ENCODE measurements at places on chromosomes 16 and 17.

DNA sequence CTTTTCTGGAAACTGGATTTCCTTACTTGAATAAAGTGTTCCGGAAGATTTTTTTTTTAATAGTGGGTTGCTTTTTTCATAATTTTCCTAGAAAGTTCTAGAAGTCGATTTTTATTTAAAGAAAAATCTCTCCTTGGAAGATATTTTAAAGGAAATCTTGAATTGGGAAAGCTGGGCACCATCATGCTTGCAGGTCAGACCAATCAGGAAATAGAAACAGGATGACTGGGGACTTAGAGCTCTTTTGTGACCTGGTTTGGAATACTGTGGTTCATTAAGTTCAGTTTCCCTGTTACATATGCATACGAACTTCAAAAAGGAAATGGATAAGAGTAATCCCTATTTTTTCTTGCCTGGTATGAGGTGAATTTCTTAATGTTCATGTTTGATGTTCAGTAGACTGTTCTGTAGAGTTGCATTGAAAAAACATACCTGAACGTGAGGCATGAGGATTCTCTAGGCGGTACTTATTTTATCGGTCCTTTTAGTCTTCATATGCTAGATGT, 1.2 kb downstream of the NFATC3 start:
- H3K4me3 ChIP-seq: peak overlapping the region; percentile 94
- H3K4me1 ChIP-seq: peaks cover 63% of the 10 kb centered on the region
- DNase-seq: no peak
- no peaks in the 10 kb centered on the region for H3K27me3 ChIP-seq

DNA sequence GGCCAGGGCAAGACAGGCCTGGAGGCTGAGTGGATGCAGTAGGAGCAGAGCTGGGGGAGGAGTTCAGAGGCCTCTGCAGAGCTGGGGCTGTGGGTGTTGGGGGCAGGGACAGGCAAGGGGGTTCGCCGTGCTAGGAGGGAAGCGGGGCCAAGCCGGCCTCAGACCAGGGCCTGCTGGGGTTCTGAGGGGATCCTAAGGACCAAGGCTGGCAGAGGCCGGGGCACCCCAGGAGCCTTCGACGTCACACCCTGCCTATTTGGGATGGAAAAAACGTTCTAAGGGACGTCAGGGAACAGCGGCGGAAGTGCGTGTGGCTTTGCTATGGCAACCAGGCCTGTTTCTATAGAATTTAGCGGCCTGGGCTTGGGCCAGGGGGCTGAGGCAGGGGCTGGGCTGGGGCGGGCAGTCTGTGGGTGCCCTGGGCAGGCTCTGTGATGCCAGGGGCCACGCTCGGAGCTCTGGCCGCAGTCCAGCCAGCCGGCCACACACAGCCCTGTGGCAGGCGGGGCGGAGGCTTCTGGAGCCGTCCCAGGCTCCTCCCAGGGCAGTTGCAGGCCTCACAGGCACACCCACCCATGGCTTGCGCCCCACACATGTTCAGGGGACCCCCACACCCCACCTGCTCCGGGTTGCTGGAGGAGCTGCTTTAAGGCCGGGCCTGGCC, 3.7 kb downstream of the TRAF7 start:
- H3K4me3 ChIP-seq: no peak overlapping the region
- no peak overlapping the region for H3K27ac ChIP-seq
- H3K4me1 ChIP-seq: peaks cover 25% of the 10 kb centered on the region
- H3K27me3 ChIP-seq: no peaks in the 10 kb centered on the region

- H3K27ac ChIP-seq: no peak overlapping the region
- H3K4me1 ChIP-seq: peaks cover 11% of the 10 kb centered on the region
- DNase-seq: no peak
- no peak overlapping the region for H3K4me3 ChIP-seq
Observed at GRCh38 chr16:47110939-47111338, 32.8 kb downstream of the NETO2 start.

DNA sequence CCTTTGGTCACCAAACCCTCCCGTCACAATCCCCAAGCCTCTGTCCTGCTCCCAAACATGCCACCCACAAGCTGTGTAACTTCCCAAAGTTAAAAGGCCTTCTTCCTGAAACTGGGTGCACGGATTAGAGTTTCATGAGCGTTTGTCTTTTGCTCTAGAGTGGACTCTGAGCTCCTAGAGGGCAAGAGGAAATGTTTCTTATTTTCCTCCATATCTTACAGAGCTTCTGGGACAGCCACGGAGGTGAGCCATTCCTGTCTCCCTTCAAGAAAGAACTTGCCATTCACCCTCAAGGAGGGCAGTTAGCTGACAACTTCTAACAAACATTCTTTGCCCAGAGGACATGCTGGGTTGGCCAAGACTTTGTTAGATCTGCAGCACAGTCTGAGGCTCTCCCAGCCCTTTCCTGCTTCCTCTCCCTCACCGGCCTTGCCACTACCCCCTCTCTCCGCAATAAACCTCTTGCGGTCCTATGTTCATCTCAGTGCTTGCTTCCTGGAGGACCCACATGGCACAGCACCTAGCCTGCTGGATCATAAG, 2.6 kb upstream of the MYCBPAP start:
- no peak for DNase-seq
- H3K4me3 ChIP-seq: no peak overlapping the region
- no peaks in the 10 kb centered on the region for H3K36me3 ChIP-seq
- peaks cover 9% of the 10 kb centered on the region for H3K27me3 ChIP-seq
- no peak overlapping the region for H3K27ac ChIP-seq

GRCh38 chr17:63840591-63841349, 1.7 kb downstream of the SMARCD2 start:
- peaks cover 42% of the 10 kb centered on the region for H3K4me1 ChIP-seq
- H3K27me3 ChIP-seq: no peaks in the 10 kb centered on the region
- peak overlapping the region; percentile 83 for H3K4me3 ChIP-seq
- DNase-seq: no peak
- peaks cover 15% of the 10 kb centered on the region for H3K36me3 ChIP-seq
- H3K27ac ChIP-seq: peak overlapping the region; percentile 88

DNA sequence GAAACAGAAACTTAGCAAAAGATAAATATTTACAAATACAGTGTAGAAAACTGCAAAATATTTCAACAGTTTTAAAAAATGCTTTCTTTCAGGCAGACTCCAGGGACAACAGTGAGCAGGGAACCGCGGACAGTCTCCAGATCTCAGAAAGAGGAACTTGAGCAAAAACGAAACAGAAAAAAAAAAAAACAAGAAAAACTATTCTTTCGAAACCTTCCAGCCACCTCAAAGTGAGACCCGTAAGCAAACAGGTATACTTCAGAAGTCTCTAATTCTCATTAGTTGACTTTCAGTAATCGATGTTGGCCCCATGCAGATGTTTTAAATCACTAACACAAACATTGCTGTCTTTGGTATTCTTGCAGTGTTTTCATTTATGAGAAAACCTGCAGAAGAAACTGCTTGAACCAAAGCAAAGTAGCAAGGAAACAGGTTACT, 15.7 kb upstream of the CCL1 start:
- peaks cover 21% of the 10 kb centered on the region for H3K27me3 ChIP-seq
- peak overlapping the region; percentile 49 for H3K4me3 ChIP-seq
- H3K4me1 ChIP-seq: peaks cover 64% of the 10 kb centered on the region
- peak; percentile 50 for DNase-seq

- peak overlapping the region; percentile 31 for H3K27ac ChIP-seq
- H3K4me3 ChIP-seq: no peak overlapping the region
- H3K27me3 ChIP-seq: peaks cover 3% of the 10 kb centered on the region
- no peak for DNase-seq
- peaks cover 23% of the 10 kb centered on the region for H3K4me1 ChIP-seq
Observed at GRCh38 chr17:39946551-39947330, 16.1 kb upstream of the GSDMA start.

GRCh38 chr16:27281243-27281642, 12.7 kb upstream of the NSMCE1 start:
- no peaks in the 10 kb centered on the region for H3K27me3 ChIP-seq
- peak overlapping the region; percentile 86 for H3K27ac ChIP-seq
- H3K4me3 ChIP-seq: peak overlapping the region; percentile 54
- peaks cover 52% of the 10 kb centered on the region for H3K4me1 ChIP-seq

GRCh38 chr17:47165137-47165536, 24.0 kb downstream of the CDC27 start:
- no peak overlapping the region for H3K27ac ChIP-seq
- no peak for DNase-seq
- no peak overlapping the region for H3K4me3 ChIP-seq
- H3K27me3 ChIP-seq: no peaks in the 10 kb centered on the region

- H3K27ac ChIP-seq: no peak overlapping the region
- no peak overlapping the region for H3K4me3 ChIP-seq
- peaks cover 3% of the 10 kb centered on the region for H3K27me3 ChIP-seq
- no peaks in the 10 kb centered on the region for H3K36me3 ChIP-seq
- peaks cover 8% of the 10 kb centered on the region for H3K4me1 ChIP-seq
- DNase-seq: no peak
Observed at GRCh38 chr17:34859652-34860051, 101.6 kb downstream of the CCT6B start.

- H3K4me3 ChIP-seq: peak overlapping the region; percentile 84
- H3K27ac ChIP-seq: no peak overlapping the region
- DNase-seq: no peak
- H3K4me1 ChIP-seq: peaks cover 27% of the 10 kb centered on the region
Observed at GRCh38 chr17:50056961-50057330, 1.0 kb downstream of the ITGA3 start.

DNA sequence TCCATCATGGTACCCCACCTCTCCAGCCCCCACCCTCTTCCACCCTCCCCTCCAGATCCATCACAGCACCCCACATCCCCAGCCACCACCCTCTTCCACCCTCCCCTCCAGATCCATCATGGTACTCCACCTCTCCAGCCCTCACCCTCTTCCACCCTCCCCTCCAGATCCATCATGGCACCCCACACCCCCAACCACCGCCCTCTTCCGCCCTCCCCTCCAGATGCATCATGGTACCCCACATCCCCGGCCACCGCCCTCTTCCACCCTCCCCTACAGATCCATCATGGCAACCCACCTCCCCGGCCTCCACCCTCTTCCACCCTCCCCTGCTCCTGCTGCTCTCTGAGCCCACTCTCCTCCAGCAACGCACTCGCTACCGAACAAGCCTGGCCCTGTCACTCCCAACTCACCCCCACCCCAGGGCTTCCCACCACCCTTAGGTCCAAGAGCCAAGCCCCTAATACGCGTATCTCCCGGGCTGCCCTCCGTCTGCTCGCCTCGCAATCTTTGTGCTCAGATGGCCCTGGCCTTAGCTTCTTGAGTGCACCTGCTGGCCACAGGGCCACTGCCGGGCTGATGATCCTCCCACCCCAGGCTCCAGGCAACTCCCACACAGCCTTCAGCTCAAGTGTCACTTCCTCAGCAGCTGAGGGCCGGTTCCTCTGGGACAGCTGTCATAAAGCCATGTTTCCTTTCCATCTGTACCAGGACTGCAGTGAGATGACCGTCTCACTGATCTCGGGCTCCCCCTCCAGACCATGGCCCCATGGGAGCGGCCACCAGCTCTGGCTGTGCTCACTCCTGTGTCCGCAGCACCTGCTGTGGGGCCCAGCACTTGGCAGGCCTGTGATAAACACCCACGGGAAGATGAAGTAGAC, 25.5 kb downstream of the KDM8 start:
- H3K27me3 ChIP-seq: no peaks in the 10 kb centered on the region
- peaks cover 84% of the 10 kb centered on the region for H3K4me1 ChIP-seq
- H3K36me3 ChIP-seq: peaks cover 79% of the 10 kb centered on the region
- peak overlapping the region; percentile 5 for H3K4me3 ChIP-seq
- DNase-seq: no peak
- peak overlapping the region; percentile 98 for H3K27ac ChIP-seq

- H3K36me3 ChIP-seq: no peaks in the 10 kb centered on the region
- DNase-seq: no peak
- no peak overlapping the region for H3K27ac ChIP-seq
- H3K27me3 ChIP-seq: peaks cover 8% of the 10 kb centered on the region
- H3K4me1 ChIP-seq: no peaks in the 10 kb centered on the region
- H3K4me3 ChIP-seq: no peak overlapping the region
Observed at GRCh38 chr17:20172376-20172775, 163.2 kb downstream of the SPECC1 start.

DNA sequence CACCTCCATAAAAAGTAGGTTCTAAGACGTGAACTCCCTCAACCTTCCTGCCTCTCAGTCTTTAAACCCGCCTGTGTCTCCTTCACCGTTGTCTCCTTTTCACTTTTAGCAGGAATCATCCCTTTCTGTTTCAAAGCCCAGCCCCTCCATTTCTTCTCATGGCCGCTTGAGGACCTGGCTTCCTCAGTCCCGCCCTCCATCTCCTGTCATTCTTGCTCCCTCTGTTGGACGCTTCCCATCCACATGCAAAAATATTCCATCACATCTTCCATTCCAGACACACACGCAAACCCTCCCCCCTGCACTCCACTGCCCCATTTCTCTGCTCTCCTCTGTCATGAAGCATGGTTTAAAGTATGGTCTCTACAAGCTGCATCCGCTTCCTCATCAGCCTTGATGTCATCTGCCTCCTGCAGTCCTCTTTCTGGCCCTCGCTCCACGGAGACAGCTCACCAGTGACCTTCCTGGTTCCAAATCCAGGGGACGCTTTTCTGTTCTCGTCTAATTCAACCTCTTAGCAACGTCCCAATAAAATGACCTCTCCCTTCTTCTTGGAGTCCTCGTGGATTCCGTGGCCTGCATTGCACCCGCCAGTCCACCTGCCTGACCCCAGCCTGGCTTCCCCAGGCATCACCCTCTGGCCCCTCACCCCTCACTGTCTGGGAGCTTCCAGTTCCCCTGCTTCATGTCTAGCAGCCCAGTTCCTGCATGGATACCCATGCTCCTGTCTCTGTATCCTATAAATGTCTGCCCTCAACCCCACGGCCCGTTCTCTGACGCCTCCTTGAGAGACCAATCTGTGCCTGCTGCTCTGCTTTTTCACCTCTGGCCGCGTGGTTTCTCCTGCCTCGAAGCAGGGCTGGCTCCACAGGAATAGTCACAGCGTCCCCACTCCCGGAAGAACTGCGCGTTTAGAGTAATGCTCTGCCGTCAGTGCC, 26.2 kb downstream of the ANKRD40 start:
- no peak overlapping the region for H3K4me3 ChIP-seq
- no peak overlapping the region for H3K27ac ChIP-seq
- H3K36me3 ChIP-seq: no peaks in the 10 kb centered on the region
- peaks cover 25% of the 10 kb centered on the region for H3K27me3 ChIP-seq
- DNase-seq: no peak

GRCh38 chr17:38783227-38783626, 16.1 kb downstream of the PIP4K2B start:
- no peak overlapping the region for H3K4me3 ChIP-seq
- DNase-seq: no peak
- H3K27ac ChIP-seq: no peak overlapping the region
- H3K36me3 ChIP-seq: peaks cover 38% of the 10 kb centered on the region
- H3K27me3 ChIP-seq: no peaks in the 10 kb centered on the region

- no peak overlapping the region for H3K27ac ChIP-seq
- no peaks in the 10 kb centered on the region for H3K4me1 ChIP-seq
- no peaks in the 10 kb centered on the region for H3K27me3 ChIP-seq
- no peaks in the 10 kb centered on the region for H3K36me3 ChIP-seq
- H3K4me3 ChIP-seq: no peak overlapping the region
Observed at GRCh38 chr16:50859628-50860360, 117.9 kb downstream of the CYLD start.

DNA sequence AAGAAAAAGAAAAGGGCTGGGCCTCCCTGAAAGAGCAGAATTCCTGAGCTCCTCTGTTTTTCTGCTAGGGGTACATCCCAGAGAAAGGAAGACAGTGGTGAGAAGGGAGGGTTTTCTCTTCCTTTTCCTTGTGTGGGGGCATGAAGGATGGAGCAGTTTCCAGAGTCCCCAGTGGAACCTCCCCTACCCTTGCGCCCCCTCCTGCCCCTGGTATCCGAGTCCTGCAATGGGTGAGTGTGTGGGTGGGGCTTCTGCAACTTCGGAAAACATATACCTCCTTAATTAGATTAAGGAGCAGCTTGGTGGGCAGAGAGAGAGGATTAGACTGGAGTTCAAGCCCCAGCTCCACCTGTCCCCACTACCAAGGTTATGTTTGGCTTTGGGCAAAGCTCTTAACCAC, 5.4 kb upstream of the GIP start:
- H3K27ac ChIP-seq: no peak overlapping the region
- peaks cover 25% of the 10 kb centered on the region for H3K27me3 ChIP-seq
- no peak overlapping the region for H3K4me3 ChIP-seq
- DNase-seq: no peak
- H3K4me1 ChIP-seq: no peaks in the 10 kb centered on the region

All from activated CD4-positive, alpha-beta T cell treated with anti-CD3 and anti-CD28 coated beads, Interleukin-2, amount 10 ng/mL, durations not matched to agents 7 days and 5 days (primary cell).